ENCODE measurements at places on chromosomes 7 and 10.

DNA sequence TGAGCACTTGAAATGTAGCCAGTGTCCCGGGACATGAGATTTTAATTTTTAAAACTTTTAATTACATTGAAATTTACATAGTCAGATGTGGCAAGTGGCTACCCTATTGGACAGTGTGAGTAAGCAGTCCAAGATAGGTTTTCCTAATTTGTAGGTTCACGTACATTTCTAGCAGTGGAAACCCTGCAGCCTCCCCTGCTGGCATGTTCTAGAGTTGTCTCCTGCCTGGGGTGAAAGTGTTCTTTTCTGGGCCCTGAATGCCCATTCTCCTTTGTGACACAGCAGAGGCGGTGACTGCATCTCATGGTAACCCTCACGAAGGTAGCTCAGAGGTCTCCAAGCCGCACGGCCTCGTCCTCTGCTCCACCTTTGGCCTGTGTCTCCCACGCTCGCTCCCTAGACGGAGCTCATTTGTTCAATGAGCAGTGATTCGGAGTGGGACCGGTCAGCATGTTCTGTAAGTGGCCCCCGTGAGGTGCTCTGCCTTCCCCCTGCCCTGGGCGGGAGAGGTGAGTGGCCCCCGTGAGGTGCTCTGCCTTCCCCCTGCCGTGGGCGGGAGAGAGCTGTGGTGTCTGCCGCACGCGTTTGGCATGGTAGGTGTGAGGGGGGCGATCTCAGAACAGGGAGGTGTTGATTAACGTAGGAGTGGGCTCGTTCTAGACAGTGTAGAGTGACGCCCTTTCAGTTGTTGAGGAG lies 18.0 kb downstream of the WDR37 start:
- no peak for DNase-seq

DNA sequence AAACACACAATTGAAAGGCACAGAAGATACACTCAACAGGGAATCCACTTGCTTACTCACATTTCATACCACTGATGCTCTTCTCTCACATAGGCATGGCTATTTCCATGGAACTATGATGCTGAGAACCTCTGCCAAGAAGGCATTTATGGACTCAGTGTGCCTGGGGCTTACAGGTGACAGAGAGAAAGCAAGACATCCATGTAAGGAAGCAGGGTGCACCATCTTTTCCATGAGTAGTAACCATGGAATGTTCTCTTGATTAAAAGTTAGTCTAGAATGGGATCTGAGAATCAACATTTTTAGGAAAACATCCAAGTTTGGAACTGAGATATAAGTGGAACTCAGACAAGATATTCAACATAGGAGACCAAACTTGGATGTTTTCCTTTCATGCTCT lies 52.5 kb upstream of the MACC1 start:
- peak; percentile 5 for DNase-seq

DNA sequence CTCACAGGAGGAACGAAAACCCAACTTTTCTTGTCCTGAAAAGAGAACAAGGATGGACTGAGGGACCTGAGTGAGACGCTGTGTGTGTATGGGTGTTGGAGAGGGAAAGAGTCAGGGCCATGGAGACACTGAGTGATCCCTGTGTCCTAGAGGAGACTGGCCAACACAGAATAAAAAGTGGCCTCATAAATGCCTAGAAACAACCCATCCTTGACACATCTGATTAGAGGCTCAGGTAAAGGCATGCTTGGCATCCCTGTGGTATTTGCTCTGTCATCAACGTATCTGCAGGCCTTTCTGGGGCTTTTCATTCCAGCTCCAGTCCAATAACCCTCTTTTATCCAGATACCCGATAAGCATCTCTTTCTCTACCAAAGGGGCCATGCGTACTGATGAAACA lies 86.3 kb downstream of the FGFR2 start:
- no peak for DNase-seq

GRCh38 chr7:1060315-1061072 lies 16.1 kb downstream of the GPR146 start:
- DNase-seq, result no peak

- no peak for DNase-seq
Observed at GRCh38 chr7:70040970-70041766, 442.9 kb downstream of the AUTS2 start.

DNA sequence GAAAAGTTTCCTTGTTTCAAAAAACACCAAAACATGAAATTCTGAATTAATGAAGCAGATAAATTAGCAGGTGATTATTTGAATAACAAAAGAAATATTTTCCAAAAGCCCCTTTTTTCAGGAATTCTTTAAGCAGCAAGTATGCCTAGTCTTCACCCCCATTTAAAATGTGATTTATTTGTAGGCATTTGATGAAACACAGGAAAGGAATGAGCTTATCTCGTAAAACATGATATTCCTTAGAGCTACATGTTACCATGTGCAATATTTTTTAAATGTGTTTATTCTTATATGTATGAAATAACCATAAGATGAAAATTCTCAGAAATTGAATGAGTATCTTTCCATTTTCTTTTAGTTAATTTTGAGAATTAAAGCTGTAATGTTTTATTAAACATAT lies 106.1 kb downstream of the CHN2 start:
- peak; percentile 72 for DNase-seq

GRCh38 chr10:14543904-14544210 lies 213.1 kb upstream of the FRMD4A start:
- no peak for DNase-seq

GRCh38 chr7:133484086-133484485 lies 231.2 kb downstream of the EXOC4 start:
- no peak for DNase-seq
